LoVo (cell line): ENCODE measurements at places on chromosomes 6 and 20.

- DNase-seq, result no peak
These were observed 453.8 kb upstream of the POU3F2 start for GRCh38 chr6:98380589-98380988.

- DNase-seq, result no peak
These were observed 52.1 kb downstream of the RIPOR2 start for GRCh38 chr6:24883618-24884017.

- no peak for DNase-seq
These were observed 11.1 kb upstream of the SNRNP48 start for GRCh38 chr6:7578931-7579330.

- DNase-seq, result no peak
These were observed 20.3 kb downstream of the MUCL3 start for GRCh38 chr6:30960907-30961673.

GRCh38 chr6:137900815-137901214 is 33.8 kb downstream of the TNFAIP3 start:
- DNase-seq, result no peak
